AG04450 (cell line): ENCODE measurements at places on chromosomes 6 and 20.

GRCh38 chr20:49303065-49303552, 25.3 kb upstream of the ZNFX1 start:
- DNase-seq = no peak

DNA sequence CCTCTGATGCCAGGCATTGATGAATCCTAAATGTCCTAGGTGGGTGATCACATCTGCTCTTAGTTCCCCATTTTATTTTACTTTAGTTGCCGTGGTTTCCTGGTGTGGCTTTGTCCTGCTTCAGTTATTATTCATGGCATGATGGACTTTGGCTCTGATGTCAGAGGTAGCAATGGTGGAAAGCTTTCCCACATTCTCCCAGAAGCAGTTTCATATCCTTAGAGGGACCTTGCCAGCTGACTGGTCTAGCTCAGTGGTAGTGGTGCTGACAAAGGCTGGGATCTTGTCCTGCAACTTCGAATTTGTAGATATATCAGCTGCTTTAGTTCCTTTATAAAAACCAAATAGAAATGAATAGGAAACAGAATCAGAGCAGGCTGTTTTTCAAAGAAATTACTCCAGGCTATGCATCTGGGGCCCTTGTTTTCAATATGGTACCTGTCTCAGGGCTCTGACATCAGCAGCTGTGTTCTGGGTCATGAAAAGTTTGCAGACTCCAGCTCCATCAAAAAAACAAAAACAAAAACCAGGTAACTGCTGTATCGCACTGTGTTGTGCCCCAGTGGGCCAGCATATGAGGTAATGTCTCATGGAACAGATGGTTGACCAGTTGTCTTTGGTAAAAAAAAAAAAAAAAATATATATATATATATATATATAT, 133.7 kb downstream of the PLCB4 start:
- DNase-seq = no peak

DNA sequence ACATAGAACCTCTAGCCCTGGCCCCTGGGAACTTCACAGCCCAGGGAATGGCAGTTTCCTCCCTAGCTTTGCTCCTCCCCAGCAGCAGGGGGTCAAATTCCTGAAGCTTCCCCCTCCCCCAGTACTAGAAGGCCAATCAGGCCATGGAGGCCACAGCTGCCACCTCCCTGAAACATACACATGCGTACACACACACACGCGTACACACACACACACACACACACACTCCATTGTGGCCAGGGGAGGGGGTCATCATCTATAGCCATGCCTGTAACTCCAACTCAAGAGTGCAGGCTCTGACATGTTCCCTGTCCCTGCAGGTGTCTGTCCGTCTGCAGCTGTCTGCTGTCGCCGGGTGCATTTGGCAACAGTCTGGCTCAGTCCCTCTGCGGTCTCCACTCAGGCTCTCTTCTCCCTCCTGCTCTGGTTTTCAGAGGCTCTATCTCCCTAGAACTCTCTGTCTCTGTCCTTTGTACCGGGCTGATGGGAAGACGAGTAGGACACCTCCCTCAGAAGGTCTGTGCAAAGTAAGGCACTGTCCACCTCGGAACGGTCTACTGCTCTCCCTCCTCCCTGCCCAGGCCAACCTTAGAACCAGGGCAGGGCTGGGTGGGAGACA, 1.4 kb downstream of the LRFN2 start:
- no peak for DNase-seq

DNA sequence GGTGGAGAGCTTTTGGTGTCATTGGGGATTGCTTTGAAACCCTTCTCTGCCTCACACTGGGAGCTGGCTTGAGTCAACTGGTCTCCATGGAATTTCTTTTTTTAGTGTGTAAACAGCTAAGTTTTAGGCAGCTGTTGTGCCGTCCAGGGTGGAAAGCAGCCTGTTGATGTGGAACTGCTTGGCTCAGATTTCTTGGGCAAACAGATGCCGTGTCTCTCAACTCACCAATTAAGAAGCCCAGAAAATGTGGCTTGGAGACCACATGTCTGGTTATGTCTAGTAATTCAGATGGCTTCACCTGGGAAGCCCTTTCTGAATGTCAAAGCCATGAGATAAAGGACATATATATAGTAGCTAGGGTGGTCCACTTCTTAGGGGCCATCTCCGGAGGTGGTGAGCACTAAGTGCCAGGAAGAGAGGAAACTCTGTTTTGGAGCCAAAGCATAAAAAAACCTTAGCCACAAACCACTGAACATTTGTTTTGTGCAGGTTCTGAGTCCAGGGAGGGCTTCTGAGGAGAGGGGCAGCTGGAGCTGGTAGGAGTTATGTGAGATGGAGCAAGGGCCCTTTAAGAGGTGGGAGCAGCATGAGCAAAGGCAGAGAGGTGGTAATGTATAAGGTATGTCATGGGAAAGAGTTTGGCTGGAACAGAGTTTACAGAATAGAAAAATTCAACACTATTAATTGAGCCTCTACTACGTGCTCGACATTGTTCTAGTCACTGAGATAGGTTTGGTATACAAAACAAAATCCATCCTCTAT, 31.2 kb downstream of the SRSF3 start:
- DNase-seq = peak; percentile 64

DNA sequence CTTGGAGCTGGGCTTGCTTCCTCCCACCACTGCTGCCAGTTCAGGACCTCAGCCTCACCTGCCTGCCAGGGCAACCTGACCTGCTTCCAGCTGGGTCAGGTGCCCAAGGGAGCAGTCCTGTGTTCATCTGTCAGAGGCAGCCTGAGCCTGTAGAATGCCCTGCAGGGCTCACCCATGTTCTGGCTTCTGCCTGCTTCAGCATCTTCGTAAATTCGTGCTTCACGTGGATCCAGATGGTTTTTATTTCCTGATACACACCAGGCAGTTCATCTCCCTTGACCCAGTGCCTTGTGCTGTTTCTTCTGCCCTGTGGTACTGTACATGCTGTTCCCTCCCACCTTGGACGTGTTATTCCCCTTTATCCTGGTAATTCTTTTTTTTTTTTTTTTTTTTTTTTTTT, 50.2 kb downstream of the ARID1B start:
- DNase-seq = no peak

DNA sequence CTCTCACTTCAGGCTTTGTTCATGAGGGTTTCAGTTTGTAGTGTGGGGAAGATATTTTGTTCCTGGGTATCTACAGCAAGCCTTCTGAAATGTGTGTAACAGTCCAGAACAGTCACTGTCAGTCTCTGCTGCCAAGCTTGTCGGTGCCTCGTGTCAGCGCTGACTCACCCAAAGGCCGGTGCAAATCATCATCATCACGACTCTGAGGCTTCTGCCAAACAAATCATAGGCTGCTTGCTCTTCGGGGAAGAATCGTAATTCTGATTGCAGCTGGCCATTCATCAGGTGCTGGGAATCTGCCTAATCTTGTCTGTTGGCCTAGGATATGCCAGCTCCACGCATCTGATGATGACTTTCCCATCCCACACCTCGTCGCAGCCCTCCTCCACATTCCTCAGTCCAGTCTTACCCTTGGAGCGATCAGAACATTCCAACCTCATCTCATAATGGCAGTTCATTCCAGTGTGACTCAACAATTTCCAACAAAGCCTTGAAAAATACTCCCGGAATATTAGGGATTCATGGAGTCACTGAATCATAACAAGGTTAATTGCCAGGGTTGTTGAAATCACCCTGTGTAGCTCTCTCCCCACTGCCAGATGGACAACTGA, 40.9 kb downstream of the ALDH8A1 start:
- peak; percentile 96 for DNase-seq

- no peak for DNase-seq
Measured at GRCh38 chr6:136226674-136227377, 23.3 kb downstream of the MTFR2 start.

DNA sequence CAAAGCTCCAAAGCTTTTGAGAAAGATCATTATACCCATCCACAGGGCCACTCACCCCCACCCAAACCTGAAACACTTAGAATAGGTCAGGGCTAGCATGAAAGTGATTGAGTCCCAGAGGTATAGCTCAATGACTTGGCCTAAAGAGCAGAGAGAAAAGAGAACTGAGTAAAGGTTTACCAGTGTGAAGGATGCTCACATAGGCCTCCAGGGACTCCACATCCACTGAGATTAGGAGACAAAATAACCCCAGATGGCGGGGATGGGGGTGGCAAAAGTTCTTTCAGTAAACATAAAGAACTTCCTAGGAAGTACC, 12.2 kb downstream of the SAYSD1 start:
- no peak for DNase-seq

DNA sequence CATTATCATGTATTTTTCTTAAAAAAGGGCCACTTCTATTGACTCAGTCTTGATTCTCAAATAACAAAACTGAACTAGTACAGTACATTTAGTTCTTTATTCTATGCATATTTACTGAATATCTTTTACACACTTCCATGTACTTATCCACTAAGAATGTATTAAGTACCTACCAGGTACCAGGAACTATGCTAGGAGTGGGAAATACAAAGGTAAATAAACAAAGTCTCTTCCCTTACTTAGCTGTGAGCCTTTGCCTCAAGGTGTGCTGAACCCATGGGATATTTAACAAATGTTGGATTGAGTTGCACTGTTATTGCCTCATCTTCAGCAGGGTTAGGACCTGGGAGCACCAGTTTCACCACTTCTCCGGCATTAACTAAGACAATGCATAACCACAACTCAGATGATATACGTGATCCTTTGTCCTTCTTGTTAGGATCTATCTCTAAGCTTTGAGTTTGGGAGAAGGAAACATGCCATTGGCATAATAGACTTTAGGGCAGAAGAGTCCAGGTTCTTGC, 533.9 kb downstream of the TFAP2B start:
- no peak for DNase-seq

DNA sequence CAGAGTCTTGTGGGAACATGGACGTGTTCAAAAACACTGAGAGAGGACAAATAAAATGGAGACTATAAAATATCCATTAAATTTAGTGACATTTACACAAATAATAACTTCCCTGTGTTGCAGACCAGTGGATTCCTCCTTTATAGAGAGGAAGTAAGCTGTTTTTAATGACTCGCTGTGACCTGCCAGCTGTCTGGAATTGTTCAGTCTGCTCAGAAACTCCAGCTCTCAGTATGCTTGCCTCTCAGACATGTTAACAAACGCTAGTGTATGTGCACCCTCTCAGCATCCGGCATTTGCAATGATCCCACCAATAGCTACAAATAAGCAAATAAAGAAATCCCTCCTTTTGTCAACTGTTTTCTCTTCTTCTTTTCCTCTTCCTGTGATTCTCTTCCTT, 158.0 kb upstream of the TCF21 start:
- no peak for DNase-seq

GRCh38 chr6:134830940-134831339, 119.0 kb downstream of the ALDH8A1 start:
- no peak for DNase-seq

- DNase-seq = no peak
Measured at GRCh38 chr20:58888521-58889333, 36.2 kb downstream of the GNAS start.

DNA sequence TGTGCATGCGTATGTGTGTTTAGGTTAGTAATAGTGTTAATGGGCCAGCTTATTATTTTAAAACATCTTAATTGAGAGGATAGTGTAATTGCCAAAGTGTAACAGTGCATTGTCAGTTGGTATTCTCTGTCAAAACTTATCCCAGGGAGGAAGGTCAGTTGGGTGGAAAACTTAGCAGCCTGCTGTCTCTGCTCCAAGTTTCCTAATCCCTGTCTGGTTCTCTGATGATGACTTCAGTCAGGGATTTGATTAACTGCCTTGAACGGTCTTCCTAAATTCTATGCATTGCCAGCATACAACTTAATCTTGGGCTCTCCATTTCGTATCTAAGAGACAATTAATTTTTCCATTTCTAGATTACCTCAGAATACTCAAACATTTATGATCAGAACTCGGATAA, 51.1 kb downstream of the L3MBTL3 start:
- no peak for DNase-seq

DNA sequence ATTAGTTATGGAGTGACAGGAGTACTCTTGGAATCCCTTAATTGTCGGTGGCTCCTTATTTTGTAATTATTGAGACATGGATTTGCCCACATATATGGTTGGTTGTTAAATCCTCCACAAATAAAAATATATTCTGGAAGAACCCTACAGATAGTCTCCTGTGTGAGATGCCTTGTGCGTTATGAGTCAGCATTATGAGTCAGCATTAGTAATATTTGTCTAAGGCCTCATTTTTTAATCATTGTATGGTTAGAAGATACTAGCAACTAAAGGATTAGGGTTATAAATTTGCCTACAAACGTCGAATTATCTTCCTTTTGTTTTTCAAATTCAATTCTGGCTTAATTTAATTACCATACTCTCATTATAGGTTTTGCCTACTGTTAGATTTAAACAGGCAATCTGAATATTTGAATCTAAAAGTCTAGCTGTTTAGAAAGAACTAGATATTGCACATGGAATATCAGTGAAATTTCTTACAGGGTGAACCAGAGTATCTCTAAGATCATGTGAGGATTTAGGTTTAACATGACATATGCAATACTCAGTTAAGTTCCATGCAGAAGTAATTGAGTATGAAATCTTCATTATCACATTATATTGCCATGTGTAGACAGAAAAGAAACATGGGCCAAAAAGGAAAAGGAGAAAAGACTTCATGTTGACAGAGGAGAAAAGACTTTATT, 5.9 kb downstream of the C6orf58 start:
- peak; percentile 26 for DNase-seq

GRCh38 chr20:20079102-20079784, 26.9 kb downstream of the CFAP61 start:
- no peak for DNase-seq

DNA sequence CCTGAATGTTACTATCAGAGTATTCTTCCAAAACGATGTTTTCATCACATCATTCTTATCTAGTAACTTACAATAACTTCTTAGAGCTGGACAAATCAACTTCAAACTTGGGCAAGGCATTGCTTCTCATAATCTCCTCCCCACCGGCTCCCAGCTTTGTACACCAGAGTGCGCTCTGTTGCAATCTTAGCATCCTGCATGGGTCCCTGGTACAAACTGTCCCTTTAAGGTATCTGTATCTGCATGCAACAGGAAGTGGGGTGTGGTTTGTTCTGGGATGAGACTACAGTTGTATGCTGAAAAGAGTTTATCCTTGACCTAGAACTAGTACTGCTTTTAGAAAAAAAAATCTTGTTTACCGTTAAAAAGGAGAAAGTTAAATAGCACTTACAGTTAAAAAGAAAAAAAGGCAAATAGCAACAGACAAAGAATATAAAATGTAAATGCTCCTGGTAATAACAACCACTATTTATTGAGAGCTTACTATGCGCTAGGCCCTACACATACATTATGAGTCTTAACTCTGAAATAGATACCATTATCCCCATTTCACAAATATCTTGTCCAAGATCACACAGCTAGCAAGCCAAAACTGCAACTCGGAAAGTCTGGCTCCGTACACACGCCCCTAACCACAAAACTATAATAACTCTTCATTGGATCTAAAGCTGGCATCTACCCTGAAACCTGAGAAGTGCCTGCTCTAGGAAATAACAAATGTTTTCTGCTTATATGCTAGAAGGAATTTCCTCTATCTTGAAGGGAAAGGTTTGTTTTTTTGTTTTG, 9.8 kb upstream of the HECA start:
- DNase-seq = no peak
